Transverse colon (tissue), 4 donors: ENCODE measurements at places on chromosomes 1 and 21. TPM values are rescaled to one million over a fixed set of nuclear protein-coding genes. Genes with fewer than 3 reads are reported as not detected.

DNA sequence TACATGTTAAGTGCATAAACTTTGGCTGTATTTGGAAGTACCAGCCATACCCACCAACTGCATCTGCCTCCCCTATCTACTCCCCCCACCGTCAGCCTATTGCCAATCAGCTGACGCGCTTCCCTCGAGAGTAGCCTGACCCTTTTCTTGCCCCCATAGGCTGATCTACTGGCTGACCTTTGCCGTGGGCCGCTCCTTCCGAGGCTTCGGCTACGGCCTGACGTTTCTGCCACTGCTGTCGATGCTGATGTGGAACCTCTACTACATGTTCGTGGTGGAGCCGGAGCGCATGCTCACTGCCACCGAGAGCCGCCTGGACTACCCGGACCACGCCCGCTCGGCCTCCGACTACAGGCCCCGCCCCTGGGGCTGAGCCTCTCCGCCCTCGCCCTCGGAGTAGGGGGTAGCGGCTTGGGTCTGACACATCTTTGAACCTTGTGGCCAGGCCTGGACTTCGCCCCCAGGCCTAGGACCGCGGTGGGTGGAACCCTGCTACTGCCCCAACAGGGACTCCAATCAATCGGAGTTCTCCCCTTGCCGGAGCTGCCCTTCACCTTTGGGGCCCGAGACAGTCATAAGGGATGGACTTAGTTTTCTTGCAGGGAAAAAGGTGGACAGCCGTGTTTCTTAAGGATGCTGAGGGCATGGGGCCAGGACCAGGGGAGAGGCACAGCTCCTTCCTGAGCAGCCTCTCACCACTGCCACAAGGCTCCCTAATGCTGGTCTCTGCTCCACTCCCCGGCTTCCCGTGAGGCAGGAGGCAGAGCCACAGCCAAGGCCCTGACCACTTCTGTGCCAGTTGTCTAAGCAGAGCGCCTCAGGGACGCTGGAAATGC lies 4.0 kb downstream of the GLMP start:
- H3K4me3 ChIP-seq, result peak overlapping the region; percentile 43
- H3K27me3 ChIP-seq, result no peaks in the 10 kb centered on the region
- DNase-seq, result peak; percentile 92
- H3K4me1 ChIP-seq, result peaks cover 8% of the 10 kb centered on the region
- peak overlapping the region; percentile 81 for H3K27ac ChIP-seq
- no peaks in the 10 kb centered on the region for H3K36me3 ChIP-seq

- H3K4me1 ChIP-seq, result peaks cover 5% of the 10 kb centered on the region
- H3K36me3 ChIP-seq, result no peaks in the 10 kb centered on the region
- no peak for DNase-seq
- H3K27ac ChIP-seq, result no peak overlapping the region
- H3K27me3 ChIP-seq, result peaks cover 19% of the 10 kb centered on the region
- H3K4me3 ChIP-seq, result no peak overlapping the region
These were observed 6.2 kb upstream of the KCNA10 start for GRCh38 chr1:110525249-110525595.

GRCh38 chr1:172137703-172138454 lies 282.6 kb upstream of the C1orf105 start:
- H3K36me3 ChIP-seq, result no peaks in the 10 kb centered on the region
- H3K4me3 ChIP-seq, result no peak overlapping the region
- peaks cover 6% of the 10 kb centered on the region for H3K4me1 ChIP-seq
- no peak for DNase-seq
- H3K27ac ChIP-seq, result peak overlapping the region; percentile 83

The CRP gene
- total RNA-seq, result not detected

DNA sequence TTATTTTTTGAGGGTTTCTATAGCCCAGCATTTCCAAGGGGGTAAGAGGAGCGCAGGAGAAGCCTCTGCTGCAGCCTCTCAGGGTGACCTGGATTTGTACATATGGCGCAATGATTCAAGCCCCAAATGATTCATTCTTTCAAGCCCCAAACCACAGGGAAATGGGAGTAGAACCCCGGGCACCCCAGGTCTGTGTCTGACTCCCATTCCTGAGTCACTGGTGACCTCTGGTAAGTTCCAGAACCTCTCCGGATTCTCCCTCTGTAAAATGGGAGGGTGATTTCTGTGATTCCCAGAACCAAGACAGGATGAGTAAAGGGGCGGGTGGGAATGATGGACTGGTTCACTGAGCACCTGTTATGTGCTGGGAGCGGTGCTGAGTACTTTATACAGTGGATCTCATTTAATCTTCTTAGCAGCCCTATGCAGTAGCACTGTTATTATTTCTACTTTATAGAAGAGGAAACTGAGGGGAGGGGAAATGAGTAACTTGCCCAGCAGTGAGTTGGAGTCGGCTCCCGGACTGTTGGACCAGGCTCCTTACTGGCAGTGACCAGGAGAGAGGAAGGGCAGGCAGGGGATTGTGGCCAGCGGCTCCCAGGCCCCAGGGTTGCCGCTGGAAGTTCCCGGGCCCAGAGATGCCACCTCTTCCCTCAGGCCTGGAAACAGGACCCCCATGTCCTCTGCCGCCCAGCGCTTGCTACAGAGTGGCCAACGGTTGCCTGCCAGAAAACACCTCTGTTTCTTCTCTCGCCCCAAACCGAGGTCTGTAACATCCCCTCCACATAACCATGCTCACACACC lies 20.3 kb upstream of the SLC26A9 start:
- H3K4me1 ChIP-seq, result no peaks in the 10 kb centered on the region
- H3K27me3 ChIP-seq, result peaks cover 8% of the 10 kb centered on the region
- H3K4me3 ChIP-seq, result no peak overlapping the region
- no peak for DNase-seq
- no peak overlapping the region for H3K27ac ChIP-seq

The CACNA1S gene
- not detected for total RNA-seq

GRCh38 chr21:35343046-35343819 lies 294.1 kb upstream of the RUNX1 start:
- H3K36me3 ChIP-seq, result no peaks in the 10 kb centered on the region
- H3K4me3 ChIP-seq, result no peak overlapping the region
- no peaks in the 10 kb centered on the region for H3K4me1 ChIP-seq
- DNase-seq, result no peak

- no peaks in the 10 kb centered on the region for H3K27me3 ChIP-seq
- DNase-seq, result no peak
- H3K4me1 ChIP-seq, result no peaks in the 10 kb centered on the region
- H3K4me3 ChIP-seq, result no peak overlapping the region
- no peak overlapping the region for H3K27ac ChIP-seq
These were observed 86.8 kb downstream of the GDAP2 start for GRCh38 chr1:117842408-117843170.

The HLX gene
- total RNA-seq, result 18.4 TPM

GRCh38 chr21:30153697-30154340 lies 12.8 kb downstream of the CLDN17 start:
- H3K36me3 ChIP-seq, result no peaks in the 10 kb centered on the region
- H3K27me3 ChIP-seq, result no peaks in the 10 kb centered on the region
- no peak overlapping the region for H3K4me3 ChIP-seq
- no peak overlapping the region for H3K27ac ChIP-seq
- no peaks in the 10 kb centered on the region for H3K4me1 ChIP-seq
- no peak for DNase-seq

GRCh38 chr1:159872891-159873290 lies 10.4 kb upstream of the VSIG8 start:
- no peak overlapping the region for H3K4me3 ChIP-seq
- peaks cover 9% of the 10 kb centered on the region for H3K4me1 ChIP-seq
- H3K27me3 ChIP-seq, result peaks cover 8% of the 10 kb centered on the region
- no peaks in the 10 kb centered on the region for H3K36me3 ChIP-seq
- H3K27ac ChIP-seq, result no peak overlapping the region
- no peak for DNase-seq

The RGS8 gene
- total RNA-seq, result not detected

The MAP3K21 gene
- 37.4 TPM for total RNA-seq

- DNase-seq, result no peak
- H3K27ac ChIP-seq, result no peak overlapping the region
- H3K36me3 ChIP-seq, result no peaks in the 10 kb centered on the region
These were observed 359.2 kb downstream of the RRAGC start for GRCh38 chr1:38500352-38500751.

DNA sequence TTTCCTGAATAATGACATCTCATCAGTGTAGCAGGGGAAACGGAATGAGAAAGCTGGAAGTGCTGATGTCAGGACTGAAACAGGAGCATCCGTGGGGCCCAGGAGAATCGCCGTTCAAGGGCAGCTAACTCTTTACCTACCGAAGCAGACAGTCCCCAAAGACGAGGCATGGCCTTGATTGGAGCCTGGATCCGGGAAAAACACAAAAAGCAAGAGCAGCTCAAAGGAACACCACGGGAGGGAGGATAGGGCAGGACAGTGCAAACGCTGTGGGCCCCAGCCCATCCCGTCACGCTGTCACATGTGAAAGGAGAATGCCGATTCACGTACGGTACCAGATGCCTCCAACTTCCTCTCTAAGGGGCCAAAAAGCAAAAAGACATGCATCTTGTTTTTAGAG lies 34.9 kb downstream of the WNT9A start:
- no peaks in the 10 kb centered on the region for H3K36me3 ChIP-seq
- H3K4me1 ChIP-seq, result peaks cover 10% of the 10 kb centered on the region
- DNase-seq, result no peak
- H3K4me3 ChIP-seq, result no peak overlapping the region
- no peak overlapping the region for H3K27ac ChIP-seq

The UTS2 gene
- total RNA-seq, result not detected

- no peak overlapping the region for H3K4me3 ChIP-seq
- no peaks in the 10 kb centered on the region for H3K36me3 ChIP-seq
- H3K27ac ChIP-seq, result no peak overlapping the region
These were observed 401.1 kb upstream of the LYPLAL1 start for GRCh38 chr1:218772575-218772974.

- H3K4me3 ChIP-seq, result no peak overlapping the region
- no peaks in the 10 kb centered on the region for H3K36me3 ChIP-seq
- no peak overlapping the region for H3K27ac ChIP-seq
- no peaks in the 10 kb centered on the region for H3K27me3 ChIP-seq
These were observed 258.0 kb downstream of the PTBP2 start for GRCh38 chr1:96979304-96980268.

DNA sequence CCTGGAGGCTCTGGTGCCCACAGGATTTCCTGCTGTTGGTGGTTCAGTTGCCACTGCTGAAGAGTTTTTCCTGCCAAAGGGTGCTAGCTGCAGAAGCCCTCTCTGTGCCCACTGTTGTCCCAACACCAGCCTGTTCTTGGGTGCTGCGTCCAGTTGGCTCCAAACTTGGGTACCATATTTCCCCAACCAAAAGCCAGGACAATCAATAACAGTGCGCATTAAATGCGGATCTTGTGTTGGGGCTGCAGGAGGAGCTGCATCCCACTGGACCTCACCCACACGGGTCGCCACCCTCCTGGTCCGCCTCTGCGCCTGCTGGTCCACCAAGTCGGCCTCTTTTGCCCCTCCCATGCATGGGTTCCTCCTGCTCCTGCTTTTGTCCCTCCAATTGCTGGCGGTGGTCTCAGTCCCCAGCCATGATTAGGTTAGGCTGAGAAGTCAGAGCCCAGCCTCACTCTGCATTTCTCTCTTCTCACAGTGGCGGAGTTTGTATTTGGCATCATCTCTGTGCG lies 9.8 kb downstream of the ABCG1 start:
- no peak for DNase-seq
- H3K4me1 ChIP-seq, result peaks cover 86% of the 10 kb centered on the region
- H3K36me3 ChIP-seq, result no peaks in the 10 kb centered on the region
- H3K4me3 ChIP-seq, result no peak overlapping the region
- peak overlapping the region; percentile 84 for H3K27ac ChIP-seq
- no peaks in the 10 kb centered on the region for H3K27me3 ChIP-seq

GRCh38 chr1:116987256-116987555 lies 14.4 kb upstream of the CD101 start:
- H3K36me3 ChIP-seq, result no peaks in the 10 kb centered on the region
- no peaks in the 10 kb centered on the region for H3K27me3 ChIP-seq
- DNase-seq, result peak; percentile 66
- peaks cover 67% of the 10 kb centered on the region for H3K4me1 ChIP-seq
- H3K27ac ChIP-seq, result peak overlapping the region; percentile 34

DNA sequence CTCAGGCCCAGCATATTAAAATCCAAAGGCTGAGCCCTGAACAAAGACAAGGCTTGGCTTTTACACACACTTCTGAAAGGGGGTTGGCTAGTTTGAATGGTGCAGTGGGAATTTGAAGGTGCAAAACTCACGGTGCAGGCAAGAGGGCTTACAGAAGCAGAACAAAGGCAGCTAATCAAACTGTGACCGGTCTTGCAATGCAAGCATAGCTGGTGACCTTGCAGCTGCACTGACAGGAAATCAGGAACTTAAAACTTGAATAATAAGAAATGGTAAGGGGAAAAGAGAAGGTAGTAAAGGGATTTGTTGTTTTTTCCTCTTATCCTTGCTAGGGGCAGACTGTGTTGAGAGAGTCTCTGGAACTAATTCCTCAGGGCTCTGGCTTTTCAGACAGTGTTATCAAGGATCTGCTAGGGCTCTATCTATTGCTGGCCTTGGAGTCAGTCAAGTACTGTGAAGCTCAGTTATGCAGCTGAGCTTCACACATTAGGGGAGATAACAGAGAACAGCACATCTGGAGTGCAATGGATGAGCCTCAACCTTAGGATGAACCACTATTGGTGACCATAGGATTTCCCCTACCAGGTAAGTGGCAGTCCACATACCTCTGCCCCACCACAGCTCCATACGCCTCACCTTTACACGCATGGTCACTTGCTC lies 97.6 kb downstream of the PPIAL4G start:
- H3K4me1 ChIP-seq, result peaks cover 5% of the 10 kb centered on the region
- H3K4me3 ChIP-seq, result no peak overlapping the region
- no peak for DNase-seq
- no peaks in the 10 kb centered on the region for H3K27me3 ChIP-seq
- H3K27ac ChIP-seq, result no peak overlapping the region

The SIPA1L2 gene
- 63.0 TPM for total RNA-seq

DNA sequence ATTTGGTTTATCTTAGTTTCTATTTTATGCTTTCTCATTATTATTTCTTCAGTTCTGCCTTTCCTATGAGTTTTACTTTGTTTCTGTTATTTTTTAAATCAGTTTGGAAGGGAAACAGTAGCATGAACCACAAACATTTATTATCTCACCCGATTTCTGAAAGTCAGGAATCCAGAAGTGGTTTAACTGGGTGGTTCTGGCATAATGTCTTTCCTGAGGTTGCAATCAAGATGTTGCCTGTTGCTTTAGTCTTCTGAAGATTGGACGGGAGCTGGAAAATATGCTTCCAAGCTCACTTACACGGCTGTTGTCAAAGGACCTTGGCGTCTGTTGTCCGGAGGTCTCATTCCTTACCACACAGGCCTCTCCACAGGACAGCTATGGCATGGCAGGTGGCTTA lies 50.4 kb downstream of the SNRPE start:
- no peak overlapping the region for H3K27ac ChIP-seq
- no peaks in the 10 kb centered on the region for H3K36me3 ChIP-seq

- no peak overlapping the region for H3K4me3 ChIP-seq
- no peaks in the 10 kb centered on the region for H3K4me1 ChIP-seq
- H3K27me3 ChIP-seq, result peaks cover 33% of the 10 kb centered on the region
- H3K36me3 ChIP-seq, result no peaks in the 10 kb centered on the region
- no peak for DNase-seq
- H3K27ac ChIP-seq, result no peak overlapping the region
These were observed 135.1 kb downstream of the ACTL8 start for GRCh38 chr1:17890056-17890814.

- no peaks in the 10 kb centered on the region for H3K27me3 ChIP-seq
- DNase-seq, result peak; percentile 35
- H3K4me3 ChIP-seq, result peak overlapping the region; percentile 72
- H3K4me1 ChIP-seq, result peaks cover 10% of the 10 kb centered on the region
- H3K36me3 ChIP-seq, result no peaks in the 10 kb centered on the region
- H3K27ac ChIP-seq, result peak overlapping the region; percentile 87
These were observed 1.3 kb downstream of the TGFBR3 start for GRCh38 chr1:91884459-91885212.

- H3K27me3 ChIP-seq, result no peaks in the 10 kb centered on the region
- DNase-seq, result no peak
- H3K27ac ChIP-seq, result no peak overlapping the region
These were observed 8.1 kb downstream of the GPR137B start for GRCh38 chr1:236150311-236150955.
